ENCODE measurements at places on chromosomes 11 and 22.
A peak's percentile ranks its signal among the peaks of the same experiment; 100 is the strongest.

DNA sequence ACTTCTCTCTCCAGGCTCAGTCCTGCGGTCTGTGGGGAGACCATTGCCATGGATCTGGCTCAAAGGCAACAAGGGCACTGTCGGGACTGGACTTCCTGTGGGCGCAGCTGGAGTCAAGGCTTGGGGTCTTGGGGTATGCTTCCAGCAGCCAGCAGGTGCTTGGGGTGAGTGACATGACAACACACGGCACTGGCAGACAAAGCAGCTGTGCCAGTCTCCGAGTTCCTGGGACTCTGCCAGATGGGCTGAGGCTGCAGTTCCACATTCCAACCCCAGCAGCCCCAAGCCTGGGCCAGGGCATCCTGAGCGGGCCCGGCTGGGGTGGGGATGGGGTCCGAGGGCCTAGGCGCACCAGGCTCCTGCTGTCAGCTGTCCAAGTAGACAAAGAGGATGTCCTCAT, 12.3 kb downstream of the GUCD1 start:
- no peak for DNase-seq

GRCh38 chr11:66267039-66267378, 1.4 kb upstream of the RAB1B start:
- no peak for DNase-seq

GRCh38 chr22:35995772-35996171, 32.9 kb downstream of the RBFOX2 start:
- DNase-seq, result no peak

GRCh38 chr22:49272546-49273125, 555.0 kb downstream of the BRD1 start:
- no peak for DNase-seq

DNA sequence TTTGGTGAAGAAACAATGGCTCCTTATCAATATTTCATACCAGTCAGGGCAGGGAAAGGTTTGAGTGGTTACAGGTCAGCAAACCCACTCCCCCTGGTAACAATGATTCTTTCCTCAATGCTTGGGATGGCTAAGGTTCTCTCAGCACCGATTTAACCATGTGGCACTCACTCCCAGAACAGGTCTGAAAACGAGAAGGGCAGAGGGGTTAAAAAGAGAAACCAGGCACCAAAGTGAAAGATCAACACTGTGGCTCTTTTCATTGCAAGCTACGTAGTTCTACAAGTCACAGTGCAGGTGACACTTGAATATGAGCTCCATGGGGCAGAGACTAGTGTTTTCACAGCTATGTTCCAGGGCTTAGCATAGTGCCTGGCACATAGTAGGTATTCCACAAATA, 132.4 kb downstream of the PLEKHA7 start:
- no peak for DNase-seq

GRCh38 chr22:48938741-48939140, 888.9 kb downstream of the BRD1 start:
- no peak for DNase-seq

GRCh38 chr11:117521974-117522373, 194.3 kb downstream of the CEP164 start:
- no peak for DNase-seq

DNA sequence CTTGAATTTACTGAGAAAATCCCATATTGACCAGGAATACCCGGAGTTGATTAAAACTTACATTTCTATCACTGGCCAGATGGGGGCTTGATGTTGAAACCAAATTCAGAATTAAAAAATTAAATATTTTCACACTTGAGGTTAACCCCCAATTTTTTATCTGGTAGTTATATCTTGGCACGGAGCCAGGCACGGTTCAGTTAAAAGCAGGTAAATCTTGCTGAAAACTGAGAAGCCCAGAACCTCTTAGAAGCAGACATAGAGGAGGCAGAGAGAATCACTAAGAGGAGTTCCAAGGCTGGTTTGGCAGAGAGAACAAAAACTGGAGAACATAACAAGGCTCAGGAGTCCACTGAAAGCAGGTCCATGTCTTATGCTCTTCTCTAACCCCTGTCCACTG, 77.7 kb downstream of the USP35 start:
- DNase-seq, result no peak

- no peak for DNase-seq
These were observed 24.1 kb downstream of the KCNE3 start for GRCh38 chr11:74443071-74443864.

GRCh38 chr11:99019696-99020095, 1.1 kb upstream of the CNTN5 start:
- DNase-seq, result no peak

DNA sequence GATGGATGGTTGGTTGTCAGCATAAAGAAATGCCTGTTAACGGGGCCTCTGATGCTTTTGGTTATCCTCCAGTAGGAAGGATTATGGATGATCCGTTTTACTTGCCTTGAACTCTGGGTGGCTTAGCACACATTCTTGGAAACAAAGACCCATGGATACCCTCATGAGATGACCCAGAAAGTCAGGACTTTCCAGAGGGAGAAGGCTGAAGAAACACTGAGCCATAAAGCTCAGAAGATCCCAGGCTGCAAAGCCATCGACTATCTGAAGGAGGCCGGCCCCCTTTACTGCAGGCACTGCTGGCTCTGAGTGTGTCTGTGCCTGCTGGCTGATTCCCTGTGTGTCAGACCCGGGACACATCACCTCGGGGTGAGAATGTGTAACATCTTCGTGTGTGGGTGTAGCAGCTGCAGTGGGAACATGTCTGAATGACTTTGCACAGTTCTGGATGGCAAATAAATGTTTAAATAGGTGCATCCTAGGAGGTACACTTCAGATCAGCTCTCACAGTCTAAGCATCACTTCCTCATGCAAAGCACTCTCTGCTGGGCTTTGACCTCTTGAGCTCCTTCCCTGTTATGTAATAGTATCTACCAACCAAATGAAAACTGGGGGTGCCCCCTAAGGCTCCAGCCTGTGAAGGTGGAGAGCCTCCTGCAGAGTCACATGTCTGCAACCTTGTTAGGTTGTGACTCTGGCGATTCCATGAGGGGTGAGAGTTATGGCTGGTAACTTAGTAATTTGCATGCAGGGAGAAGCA, 1084.9 kb downstream of the TBC1D22A start:
- DNase-seq, result no peak

- DNase-seq, result no peak
These were observed 43.5 kb downstream of the GGTLC2 start for GRCh38 chr22:22687638-22688500.

DNA sequence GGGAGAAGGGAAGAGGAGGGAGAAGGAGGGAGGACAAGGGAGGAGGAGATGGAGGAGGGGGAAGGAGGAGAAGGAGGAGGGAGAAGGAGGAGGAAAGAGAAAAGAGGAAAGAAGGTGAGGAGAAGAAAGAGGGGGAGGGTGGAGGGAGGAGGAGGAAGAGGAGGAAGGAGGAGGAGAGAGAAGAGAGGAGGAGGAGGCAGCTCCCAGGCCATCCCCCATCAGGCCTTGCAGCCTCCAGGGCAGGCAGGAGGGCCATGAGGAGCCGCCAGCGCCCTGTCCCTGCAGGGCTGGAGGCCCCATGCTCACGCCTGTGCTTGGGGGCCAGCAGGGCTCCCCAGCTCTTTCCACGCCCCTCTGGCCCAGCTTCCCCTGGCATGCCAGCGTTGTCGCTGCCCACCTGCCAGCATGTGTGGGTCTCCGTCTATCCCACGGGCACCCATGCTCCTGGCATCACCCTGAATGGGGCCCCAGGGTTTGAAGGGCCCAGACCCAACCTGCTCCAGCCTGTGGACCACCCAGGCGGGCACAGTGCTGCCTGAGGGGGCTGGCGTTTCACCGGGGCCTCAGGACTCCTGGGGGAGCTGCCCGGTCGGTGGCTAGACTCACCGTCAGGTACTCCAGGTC, 5.2 kb downstream of the TSPAN32 start:
- no peak for DNase-seq

GRCh38 chr11:48109046-48109666, 107.5 kb upstream of the OR4B1 start:
- no peak for DNase-seq

DNA sequence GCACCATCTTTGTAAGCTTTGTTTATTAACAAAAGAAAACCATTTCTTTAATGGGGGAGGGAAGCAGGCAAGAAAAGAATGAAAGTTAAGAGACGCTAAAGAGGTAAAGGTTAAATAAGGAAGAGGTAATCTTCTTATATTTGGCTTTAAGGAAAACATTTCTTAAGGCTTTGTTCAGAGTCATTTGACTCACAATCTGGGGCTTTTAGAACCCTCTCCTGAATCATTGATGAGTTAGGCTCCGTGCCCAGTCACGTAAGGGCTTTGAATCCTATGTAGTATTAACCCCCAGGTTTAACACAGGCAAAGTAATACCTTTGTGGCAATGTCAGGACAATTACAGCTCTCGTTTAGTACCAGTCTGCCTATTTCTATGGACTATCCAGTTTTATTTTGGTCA, 26.1 kb downstream of the MADD start:
- no peak for DNase-seq

DNA sequence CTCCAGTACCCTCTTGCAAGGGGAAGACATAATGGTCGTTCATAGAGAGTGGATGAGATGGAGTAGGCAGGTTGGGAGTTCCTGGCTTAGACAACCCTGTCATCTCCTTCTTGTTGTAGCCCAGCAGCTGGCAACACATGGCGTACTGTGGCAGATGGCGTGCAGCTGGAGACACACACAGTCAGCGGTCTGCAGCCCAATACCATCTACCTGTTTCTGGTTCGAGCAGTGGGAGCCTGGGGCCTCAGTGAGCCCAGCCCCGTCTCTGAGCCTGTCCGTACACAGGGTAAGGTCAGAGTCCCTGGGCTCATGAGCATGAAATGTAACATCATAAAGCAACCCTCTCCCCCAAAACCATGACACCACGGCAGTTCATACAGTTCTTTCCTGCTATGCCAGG, 8.7 kb downstream of the ROBO3 start:
- no peak for DNase-seq

GRCh38 chr11:75319035-75319877, 32.2 kb downstream of the ARRB1 start:
- DNase-seq, result no peak

DNA sequence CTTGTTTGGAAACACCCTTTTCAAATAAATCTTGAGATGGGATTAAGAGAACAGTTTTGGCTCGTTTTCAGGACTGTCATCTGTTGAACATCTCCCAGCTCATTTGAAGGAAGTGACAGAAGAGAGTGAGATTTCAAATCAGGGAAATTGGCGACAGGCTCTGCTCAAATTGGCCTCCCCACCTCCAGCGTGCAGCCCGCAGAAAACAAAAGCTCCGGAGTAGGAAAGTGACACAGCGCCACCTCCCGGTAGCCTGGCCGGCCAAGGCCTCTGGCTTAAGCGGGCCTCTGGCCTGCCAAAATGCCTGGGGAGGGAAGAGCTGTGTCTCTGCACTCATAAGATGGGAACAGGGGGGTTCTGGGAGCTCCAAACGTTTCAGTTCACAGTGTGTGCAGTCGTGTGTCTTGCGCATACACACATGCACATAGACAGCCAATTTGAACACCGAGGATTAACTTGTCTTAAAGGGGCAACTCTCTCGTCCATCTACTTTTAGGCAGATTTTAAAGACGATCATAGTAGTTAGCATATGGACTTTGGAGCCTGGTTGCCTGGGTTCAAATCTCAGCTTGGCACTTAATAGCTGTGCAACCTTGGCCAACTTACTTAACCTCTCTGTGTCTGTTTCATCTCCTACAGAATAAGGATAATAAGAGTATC, 132.7 kb upstream of the RCN1 start:
- peak; percentile 19 for DNase-seq

DNA sequence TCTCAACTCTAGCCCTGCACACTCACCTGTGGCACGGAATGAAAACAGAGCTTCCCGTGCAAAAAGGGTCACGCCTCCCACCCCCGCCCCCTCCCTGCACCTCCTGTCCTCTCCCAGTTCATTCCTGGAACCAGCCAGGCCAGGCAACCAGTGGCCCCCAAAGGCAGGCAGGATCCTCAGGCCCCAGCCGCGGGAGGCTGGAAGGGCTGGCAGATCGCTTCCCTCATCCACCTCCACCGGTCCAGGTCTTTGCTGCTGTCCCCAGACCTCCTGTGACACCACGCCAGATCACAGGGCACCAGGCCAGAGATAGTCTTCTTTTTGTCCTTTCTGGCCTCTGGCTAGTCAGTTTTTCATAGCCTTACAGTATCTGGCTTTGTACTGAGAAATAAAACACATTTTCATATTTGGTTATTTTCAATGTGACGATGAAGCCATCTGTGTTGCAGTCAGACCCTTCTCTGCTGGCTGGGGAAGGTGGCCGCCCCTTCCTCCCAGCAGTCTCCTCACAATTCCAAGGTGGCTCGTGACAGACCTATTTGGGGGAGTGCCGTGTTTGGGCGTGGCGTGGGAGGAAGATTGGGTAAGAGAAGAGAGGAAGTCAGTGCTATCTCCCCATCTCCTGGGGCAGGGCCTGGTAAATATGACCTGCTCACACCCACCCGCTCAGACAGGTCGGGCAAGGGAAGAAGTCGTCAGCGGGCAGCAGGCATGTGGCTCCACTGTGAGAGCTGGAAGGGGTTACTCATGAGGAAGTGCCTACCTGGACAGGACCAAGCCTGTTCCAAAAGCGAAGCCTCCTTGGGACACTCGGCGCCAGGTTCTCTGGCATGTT, 9.1 kb downstream of the SSH3 start:
- DNase-seq, result no peak

DNA sequence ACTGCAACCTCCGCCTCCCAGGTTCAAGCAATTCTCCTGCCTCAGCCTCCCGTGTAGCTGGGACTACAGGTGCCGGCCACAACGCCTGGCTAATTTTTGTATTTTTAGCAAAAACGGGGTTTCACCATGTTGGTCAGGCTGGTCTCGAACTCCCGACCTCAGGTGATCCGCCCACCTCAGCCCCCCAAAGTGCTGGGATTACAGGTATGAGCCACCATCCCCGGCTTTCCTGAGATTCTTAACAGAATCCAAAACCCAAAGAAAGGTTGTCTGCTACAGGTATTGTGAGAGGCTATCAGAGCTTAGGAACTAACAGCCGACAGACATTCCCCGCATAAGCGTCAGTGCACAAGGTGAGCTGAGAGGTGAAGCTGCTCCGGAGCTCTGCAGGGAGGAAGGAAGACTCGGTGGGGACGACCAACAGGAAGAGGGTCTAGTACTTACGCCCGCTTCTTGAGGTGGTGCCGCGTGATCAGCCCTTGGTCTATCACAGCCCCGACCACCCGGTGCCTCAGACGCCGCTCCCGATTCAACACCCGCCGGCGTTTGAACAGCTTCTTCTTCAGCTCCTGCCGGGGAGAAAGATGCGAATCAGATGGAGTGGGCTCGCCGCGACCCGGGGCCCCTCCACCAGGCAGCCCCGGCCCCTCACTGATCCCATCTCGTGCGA, 470 bp downstream of the C11orf98 start:
- peak; percentile 37 for DNase-seq

- DNase-seq, result no peak
These were observed 72.4 kb upstream of the NUP50 start for GRCh38 chr22:45091254-45091854.

- no peak for DNase-seq
These were observed 107.4 kb downstream of the ZBTB16 start for GRCh38 chr11:114166897-114167323.

GRCh38 chr11:134228625-134229024, 4.2 kb downstream of the VPS26B start:
- no peak for DNase-seq

- DNase-seq, result no peak
These were observed 6.9 kb downstream of the KCNC1 start for GRCh38 chr11:17741487-17741886.

DNA sequence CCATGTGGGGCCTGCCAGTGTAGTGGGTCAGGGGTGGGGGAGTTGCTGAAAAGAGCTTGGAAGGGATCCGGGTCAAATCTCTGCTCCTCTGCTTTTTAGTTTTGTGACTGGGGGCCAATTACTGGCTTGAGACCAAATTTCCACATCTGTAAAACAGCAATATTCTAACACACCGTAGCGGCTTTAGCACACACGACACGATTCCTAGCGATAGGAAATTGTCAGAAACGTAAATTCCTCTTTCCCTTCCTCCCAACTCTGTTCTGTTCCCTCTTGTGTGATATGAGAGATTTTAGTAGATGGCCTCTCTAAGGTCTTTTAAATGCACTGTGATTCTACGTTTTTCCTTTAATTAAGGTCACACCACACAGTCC, 71.9 kb downstream of the MICAL2 start:
- DNase-seq, result no peak
